CD4-positive, alpha-beta memory T cell (primary cell): ENCODE measurements at places on chromosomes 7 and 10. TPM values are rescaled to one million over a fixed set of nuclear protein-coding genes. Genes with fewer than 3 reads are reported as not detected.

The NUTM2A gene
- total RNA-seq, result 1.2 TPM

The SHH gene
- not detected for total RNA-seq

DNA sequence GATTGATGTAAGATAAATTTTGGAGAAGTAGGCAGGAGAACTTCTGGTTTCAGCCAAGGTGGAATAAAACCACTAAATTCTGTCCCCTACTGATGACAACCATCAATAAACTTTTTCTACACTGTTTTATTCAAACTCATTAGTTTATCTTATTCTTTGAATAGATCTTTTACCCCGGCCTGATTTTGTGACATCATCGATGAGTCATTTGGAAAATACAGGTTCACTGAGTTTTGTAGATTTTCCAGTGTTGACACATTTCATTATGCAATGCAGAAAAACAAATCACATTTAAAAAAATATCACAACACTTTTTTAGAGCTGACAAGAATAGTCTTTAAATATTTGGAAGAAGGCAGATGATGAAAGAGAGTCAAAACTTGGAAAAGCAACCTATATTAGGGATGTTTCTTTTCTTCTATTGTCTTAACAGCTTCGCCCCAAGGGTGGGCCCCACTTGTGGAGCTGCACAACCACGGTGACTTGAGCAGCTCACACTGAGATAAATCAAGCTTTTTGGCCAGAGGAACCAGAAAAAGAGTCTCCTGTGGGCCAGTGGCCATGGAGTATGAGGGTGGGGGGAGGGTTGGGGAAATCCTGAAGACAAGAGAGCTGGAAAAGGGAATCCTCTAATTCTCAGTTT, 112.8 kb downstream of the PTEN start:
- DNase-seq, result no peak
- no peak overlapping the region for H3K27ac ChIP-seq
- H3K4me1 ChIP-seq, result no peaks in the 10 kb centered on the region
- no peak overlapping the region for H3K4me3 ChIP-seq

DNA sequence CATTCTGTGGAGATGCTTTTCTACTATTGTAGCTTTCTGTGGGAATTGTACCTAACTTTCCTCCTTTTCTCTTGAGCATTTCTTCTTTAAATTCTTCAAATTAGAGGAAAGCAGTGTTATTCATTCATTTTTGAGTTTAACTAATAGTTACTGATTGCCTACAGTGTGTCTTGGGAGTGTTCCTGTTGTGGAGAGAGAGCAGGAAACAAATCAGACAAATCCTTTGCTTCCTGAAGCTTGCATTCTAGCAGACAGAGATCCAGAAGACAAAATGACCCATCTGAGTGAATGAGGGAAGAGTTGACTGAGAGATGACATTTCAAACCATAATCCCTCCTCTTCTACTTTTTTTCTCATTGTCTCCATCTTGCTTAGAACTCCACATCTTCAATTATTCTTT, 170.4 kb downstream of the SUGCT start:
- no peak overlapping the region for H3K27ac ChIP-seq
- H3K4me3 ChIP-seq, result no peak overlapping the region
- no peaks in the 10 kb centered on the region for H3K36me3 ChIP-seq
- DNase-seq, result no peak
- no peaks in the 10 kb centered on the region for H3K27me3 ChIP-seq
- H3K4me1 ChIP-seq, result no peaks in the 10 kb centered on the region

- no peaks in the 10 kb centered on the region for H3K36me3 ChIP-seq
- H3K27me3 ChIP-seq, result no peaks in the 10 kb centered on the region
- no peak overlapping the region for H3K4me3 ChIP-seq
These were observed 37.1 kb downstream of the REEP3 start for GRCh38 chr10:63558132-63558784.
